Fibroblast of mammary gland (primary cell): ENCODE measurements at places on chromosomes 6 and 20.

GRCh38 chr20:32524829-32525501, 60.2 kb downstream of the NOL4L start:
- DNase-seq = no peak

- DNase-seq = peak; percentile 64
Measured at GRCh38 chr20:12047838-12048432, 130.2 kb downstream of the BTBD3 start.

GRCh38 chr6:57342148-57342669, 24.8 kb downstream of the PRIM2 start:
- no peak for DNase-seq

- DNase-seq = peak; percentile 60
Measured at GRCh38 chr6:143449714-143450452, 612 bp downstream of the ADAT2 start.
